Right atrium auricular region (tissue), 2 donors: ENCODE measurements at places on chromosomes 5 and 9. TPM values are rescaled to one million over a fixed set of nuclear protein-coding genes. Genes with fewer than 3 reads are reported as not detected.

The GDNF gene
- total RNA-seq: 0.19 TPM

The BARHL1 gene
- total RNA-seq: not detected

The GGTA1 gene
- 15.2 TPM for total RNA-seq

The DMRTA1 gene
- total RNA-seq: 0.74 TPM

The ROPN1L gene
- not detected for total RNA-seq

The TAF11L13 gene
- total RNA-seq: not detected

The SLC34A1 gene
- not detected for total RNA-seq

The CCL27 gene
- not detected for total RNA-seq

The SLC6A18 gene
- total RNA-seq: not detected

The CCDC192 gene
- total RNA-seq: not detected

The PPP1R26 gene
- 18.7 TPM for total RNA-seq

The SUB1 gene
- total RNA-seq: 145 TPM

The TRPM3 gene
- total RNA-seq: 1.5 TPM

The PDCD1LG2 gene
- total RNA-seq: 2.9 TPM

The PNPLA7 gene
- 4.4 TPM for total RNA-seq

DNA sequence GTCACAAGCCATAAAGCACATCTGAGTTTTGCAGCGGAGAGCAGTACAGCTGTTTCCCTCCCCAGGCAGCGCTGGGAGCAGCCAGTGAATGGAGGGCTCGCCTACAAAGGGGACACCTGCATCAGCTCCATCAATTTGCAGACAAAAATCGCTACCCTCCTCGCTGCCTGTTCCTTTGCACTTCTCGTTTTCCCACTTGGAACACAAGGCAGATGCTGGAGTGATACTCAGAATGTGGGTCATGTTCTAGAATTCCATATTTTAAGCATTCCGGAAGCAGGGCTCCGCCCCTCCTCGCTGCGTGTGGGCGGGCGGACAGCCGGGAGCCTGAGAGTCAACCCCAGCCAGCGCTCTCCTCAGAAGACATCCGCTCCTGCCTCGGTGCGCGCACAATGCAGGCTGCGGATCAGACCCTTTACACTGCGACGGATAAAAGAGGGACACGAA lies 92.1 kb downstream of the LMNB1 start:
- DNase-seq: no peak

DNA sequence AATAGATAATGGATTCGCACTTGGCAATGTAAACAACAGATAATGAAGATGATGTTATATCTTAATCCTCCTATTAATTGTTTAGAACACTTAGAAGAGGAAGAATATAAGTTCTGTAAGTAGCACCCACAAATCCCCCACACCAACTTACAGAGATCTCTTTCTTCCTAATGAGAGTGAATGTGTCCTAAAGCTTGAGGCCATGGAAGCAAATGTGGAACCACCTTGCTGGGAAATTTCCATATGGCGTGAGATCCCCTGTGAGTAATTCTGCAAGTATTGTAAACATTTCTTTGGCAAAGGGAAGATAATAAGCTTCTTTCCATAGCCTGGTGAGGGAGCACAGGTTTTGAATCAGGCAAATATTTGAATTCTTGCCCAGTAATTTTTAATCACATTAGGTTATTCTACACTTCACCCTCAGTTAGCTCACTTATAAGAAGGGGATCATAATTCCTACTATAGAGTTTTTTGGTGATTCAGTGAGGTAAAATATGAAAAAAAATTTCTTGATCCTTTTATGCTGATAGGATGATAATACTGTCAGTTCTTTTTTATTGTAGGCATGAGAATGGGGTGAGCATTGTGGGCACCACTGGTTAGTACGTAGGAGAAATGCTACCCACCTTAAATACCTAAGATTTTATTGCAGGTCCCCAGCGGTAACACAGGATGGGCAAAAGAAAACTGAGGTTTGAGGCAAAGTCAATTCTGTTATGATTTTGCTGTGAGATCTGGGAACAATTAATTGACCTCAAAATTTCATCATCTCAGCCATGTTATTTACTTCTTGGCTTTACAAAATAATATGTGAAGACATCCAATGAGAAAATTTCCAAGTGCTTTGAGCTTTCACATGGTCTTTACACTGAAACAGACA lies 574.8 kb downstream of the PSAT1 start:
- no peak for DNase-seq

DNA sequence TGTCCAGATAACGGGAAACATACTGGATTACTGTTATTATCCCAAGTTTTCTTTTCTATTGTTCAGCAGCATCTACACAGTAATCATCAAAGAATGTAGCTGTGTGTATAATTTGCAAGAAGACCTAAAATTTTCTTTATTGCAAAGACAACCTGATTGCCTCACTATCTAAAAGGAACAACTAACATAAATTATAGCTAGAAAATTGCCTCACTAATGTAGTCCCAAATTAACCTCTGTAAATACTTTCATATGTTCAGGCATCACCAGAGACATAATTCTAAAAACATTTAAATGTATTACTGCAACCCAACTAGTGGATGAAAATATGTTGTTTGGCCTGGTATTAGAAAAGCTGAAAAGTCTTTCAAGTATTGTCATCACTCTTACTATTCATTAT lies 275.4 kb downstream of the CDH12 start:
- no peak for DNase-seq

DNA sequence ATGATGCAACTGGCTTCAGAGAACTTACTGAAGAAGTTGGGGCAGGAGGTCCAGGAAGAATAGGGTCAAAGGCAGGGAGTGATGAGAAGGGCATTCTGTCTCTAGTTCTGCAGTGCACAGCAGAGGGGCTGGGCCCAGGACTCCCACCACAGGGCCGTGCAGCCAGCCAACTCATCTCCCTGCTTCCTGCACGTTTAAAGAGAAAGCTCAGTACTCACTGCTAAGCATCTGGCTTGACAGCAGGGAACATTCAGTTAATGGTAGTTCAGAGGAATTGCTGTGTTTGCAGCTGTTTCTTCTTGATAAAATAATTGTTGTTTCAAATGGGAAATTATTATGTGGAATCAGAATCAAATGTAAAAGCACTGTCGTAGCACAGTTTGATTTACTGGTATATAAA lies 25.6 kb upstream of the SCAMP1 start:
- DNase-seq: no peak

- DNase-seq: no peak
Measured at GRCh38 chr9:85978496-85978895, 37.5 kb downstream of the NAA35 start.

DNA sequence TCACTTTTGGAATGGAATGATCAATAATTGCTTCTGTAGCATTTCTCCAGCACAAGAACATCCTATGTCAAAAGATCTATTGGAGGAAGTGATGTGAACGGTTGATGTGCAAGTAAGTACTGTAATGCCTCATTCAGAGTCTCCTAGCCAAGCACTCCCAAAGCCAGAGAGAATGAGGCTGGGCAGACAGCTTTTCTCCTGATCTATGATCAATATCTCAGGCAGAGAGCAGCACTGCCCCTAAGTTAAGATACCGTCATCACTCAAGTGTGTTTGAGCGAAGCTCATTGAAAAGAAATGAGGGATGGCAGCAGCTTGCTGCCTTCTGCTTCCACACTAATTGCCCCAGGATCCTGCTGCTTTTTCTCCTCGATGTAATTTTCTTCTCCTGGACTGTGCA lies 324.1 kb upstream of the GRAMD2B start:
- DNase-seq: no peak

DNA sequence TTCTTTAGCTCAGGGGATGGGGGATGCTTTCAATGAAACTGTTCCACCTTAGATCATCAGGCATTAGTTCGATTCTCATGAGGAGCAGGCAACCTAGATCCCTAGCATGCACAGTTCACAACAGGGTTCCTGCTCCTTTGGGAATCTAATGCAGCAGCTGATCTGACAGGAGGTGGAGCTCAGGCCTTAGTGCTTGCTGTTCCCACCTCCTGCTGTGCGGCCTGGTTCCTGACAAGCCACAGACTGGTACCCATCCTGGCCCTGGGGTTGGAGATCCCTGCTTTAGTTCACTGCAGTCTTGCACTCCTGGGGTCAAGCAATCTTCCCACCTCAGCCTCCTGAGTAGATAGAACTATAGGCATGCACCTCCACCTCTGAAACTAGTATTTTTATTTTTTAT lies 1369.8 kb upstream of the NUDT12 start:
- no peak for DNase-seq

- DNase-seq: no peak
Measured at GRCh38 chr5:91830361-91830953, 447.3 kb upstream of the ARRDC3 start.
